ENCODE measurements at places on chromosomes 7 and 10.

DNA sequence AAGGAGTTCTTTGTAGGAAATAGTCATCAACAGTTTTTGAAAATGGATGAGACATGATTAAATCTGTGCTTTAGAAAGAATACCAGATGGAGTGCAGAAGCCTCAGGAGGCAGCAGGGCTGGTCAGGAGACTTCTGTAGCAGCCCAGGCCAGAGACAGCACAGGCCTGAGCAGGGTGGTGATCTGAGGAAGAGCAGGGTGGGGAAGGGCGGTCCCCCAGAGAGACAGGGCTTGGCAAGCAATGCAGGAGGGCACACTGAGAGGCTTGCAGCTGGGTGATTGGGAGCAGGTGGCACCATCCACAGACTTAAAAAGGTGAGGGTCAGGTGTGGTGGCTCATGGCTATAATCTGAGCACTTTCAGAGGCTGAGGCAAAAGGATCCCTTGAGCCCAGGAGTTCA is 4.3 kb upstream of the SMKR1 start:
- no peak for DNase-seq

- no peak for DNase-seq
Measured at GRCh38 chr7:131342864-131343442, 15.3 kb downstream of the MKLN1 start.

DNA sequence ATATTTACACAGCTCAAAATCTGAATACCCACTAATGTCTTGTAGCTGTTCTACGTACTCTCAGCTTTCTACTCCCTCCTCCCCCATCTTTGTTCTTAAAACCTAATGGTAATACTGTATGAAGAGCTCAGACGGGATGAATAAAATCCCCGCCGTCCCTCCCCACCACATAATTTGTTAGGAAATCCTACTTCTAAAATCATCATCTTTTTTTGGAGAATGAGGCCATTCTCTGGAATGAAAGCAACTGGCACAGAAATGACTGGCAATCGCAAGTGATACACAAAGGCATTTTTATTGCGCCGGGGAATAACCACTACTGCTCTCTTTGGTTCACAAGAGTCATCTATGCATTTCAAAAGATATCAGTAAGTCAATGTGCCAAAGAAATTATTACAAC is 27.3 kb downstream of the SLC35B4 start:
- DNase-seq: no peak

DNA sequence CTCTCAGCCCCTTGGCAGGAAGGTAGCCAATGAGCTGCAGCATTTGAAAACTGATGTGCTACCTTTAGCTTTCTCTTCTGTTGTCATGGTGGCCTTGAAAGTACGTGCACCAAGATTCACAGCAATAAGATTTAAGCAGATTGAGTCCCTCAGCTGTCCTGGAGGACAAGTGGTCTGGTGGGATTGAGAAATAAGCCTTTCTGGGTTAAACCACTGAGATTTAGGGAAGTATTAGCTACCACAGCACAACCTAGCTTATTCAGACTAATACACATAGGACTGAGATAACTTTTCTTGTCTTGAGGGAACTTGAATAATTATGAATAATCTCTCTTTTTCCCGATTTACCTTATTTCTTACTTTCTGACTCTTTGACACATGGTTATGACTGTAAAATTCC is 324.0 kb downstream of the PTEN start:
- DNase-seq: no peak

- no peak for DNase-seq
Measured at GRCh38 chr7:121344093-121344492, 15.3 kb downstream of the WNT16 start.

GRCh38 chr7:52616552-52616951 is 418.9 kb upstream of the POM121L12 start:
- no peak for DNase-seq

GRCh38 chr10:91206427-91206826 is 14.0 kb upstream of the PCGF5 start:
- DNase-seq: peak; percentile 7

DNA sequence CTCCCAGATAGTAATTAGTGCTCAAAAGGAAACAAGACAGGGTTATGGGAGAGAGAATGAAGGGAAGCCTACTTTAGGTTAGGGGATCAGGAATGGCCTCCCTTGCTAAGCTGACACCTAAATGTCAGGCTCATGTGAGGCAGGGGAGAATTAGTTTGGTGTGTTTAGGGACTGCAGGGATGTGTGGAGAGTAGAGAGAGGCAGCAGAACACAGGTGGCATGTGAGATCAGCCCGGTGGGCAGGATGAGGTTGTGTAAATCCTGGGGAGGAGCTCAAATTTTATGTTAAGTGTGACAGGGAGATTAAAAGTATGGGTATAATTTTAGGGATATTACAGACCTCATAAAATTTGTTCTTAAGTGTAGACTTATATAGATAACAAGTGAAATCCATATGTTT is 56.2 kb upstream of the ZNF438 start:
- DNase-seq: no peak

GRCh38 chr7:17581301-17581700 is 282.8 kb downstream of the AHR start:
- no peak for DNase-seq

- DNase-seq: no peak
Measured at GRCh38 chr10:118483496-118483895, 112.0 kb downstream of the PRLHR start.

DNA sequence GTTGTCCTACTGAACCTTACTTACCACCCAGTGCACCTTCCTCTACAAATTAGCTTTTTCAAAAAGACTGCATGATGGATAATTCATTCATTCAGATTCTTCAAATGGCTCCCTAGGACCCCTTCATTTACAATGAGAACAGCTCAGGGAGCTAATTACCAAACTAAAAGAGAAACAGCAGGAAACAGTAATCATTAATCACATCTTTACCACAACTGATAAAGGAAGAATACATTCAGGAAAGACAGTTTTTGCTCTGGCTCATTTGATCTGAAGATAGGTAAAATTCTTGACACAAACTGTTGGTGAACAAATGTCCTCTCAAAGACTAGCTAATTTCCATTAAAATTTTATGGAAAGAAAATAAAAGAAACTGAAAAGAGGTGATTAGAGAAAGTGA is 1652.7 kb upstream of the LRRTM3 start:
- DNase-seq: no peak

GRCh38 chr10:12614177-12614995 is 265.0 kb downstream of the CAMK1D start:
- no peak for DNase-seq

- no peak for DNase-seq
Measured at GRCh38 chr10:25552283-25552919, 377.6 kb downstream of the GPR158 start.

DNA sequence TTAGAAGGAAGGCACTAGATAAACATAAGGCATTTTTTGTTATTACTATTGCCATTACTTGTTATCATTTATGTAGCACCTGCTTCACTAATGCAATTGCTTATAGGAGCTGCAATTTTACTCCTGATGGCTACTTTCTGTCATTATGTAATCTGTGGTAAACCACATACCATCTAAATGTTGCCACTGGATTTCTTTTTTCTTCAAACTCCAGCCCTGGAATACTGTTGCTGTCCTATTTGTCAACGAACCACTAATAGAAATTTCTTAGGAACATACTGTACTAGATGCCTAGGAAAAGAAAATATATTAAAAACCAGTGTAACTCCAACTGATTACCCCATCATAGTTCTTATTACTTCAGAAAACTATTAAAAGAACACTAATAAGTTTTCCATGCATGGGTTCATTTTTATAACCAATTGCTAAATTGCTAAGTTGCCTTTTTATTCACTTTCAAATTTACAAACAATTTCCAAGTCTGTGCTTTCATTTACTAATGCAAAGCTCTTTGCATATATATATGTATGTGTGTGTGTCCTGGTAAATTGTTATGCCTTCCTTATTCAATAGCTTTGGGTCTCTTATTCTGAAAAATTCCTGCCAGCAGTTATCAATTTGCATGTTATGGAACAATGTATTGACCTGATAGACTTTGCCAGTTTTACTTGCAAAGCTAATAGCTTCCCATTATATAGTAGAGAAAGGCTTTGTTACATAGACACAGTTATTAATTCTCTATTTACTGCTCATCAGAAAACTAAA is 287.4 kb downstream of the EXOC4 start:
- DNase-seq: no peak

GRCh38 chr7:70595755-70596597 is 536.0 kb upstream of the GALNT17 start:
- DNase-seq: peak; percentile 77

DNA sequence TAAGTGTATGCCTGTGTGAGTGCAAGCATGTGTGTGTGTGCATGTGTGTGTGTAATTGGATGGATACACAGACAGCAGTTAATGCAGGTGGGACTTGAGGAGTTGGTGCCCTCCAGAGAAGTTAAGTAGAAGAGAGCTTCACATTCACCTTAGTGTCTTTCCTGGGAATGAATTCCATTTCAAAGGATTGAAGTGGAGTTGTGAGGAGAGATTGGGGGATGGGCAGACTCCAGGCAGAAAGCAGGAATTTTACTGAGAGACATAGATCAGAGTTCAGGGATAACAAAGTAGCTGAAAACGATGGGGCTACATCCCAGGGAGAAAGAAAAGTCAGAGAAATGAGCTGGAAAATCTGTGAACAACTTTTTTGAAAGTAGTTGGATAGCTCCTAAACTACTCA is 464.4 kb downstream of the TCERG1L start:
- no peak for DNase-seq

DNA sequence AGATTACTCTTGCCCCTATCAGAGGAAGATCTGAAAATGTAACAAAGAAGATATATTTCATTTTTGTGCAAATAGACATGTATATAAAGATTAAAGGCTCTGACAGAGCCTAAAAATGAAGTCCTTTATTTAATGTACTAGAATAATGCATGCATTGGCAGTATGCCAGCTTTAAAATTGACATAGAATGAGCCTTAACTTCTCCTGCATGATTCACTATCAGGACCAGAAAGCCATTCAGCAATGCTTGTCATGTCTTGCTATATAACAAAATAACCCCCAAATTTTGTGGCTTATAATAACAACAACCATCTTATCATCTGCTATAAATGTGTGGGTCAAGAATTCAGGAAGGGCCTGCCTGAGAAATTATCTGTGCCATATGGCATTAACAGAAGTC is 411.9 kb downstream of the GRM8 start:
- peak; percentile 71 for DNase-seq

DNA sequence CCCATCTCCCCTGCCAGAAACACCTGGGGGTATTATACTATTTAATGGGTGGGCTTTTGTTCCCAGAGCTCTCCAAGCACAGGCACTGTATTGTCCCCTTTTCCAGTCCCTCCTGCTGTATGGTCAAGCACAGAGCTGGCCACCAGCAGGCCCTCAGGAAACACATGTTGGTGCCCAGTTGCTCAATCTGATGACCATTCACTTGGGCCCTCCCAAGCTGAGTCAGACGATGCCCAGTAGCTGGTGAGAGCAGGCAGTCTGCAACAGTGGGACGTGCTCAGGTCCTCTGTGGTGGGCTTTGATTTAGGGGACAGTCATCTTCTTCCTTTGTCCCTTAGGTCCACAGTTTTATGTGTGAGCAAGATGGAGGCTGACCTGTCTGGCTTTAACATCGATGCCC is 11.8 kb downstream of the SFXN2 start:
- DNase-seq: no peak

DNA sequence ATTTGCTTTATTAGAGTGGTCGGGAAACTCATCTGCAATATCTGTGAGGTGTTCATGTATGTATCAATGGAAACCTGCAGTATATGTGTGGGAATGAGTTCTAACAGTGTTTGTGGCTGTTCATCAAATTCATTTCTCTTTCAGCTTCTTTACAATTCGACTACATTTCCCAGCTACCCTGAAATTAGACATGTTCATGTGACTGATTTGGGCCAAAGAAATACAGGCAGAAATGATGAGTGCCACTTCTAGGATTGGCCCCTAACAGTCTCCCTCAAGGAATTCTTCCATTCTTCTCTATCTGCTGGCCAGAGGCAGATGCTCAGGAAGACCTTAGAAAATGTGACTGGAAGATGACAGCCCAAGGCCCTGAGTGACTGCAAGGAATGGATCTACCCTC is 114.8 kb upstream of the WAC start:
- DNase-seq: no peak

- DNase-seq: no peak
Measured at GRCh38 chr10:30820261-30820991, 190.9 kb upstream of the LYZL2 start.

DNA sequence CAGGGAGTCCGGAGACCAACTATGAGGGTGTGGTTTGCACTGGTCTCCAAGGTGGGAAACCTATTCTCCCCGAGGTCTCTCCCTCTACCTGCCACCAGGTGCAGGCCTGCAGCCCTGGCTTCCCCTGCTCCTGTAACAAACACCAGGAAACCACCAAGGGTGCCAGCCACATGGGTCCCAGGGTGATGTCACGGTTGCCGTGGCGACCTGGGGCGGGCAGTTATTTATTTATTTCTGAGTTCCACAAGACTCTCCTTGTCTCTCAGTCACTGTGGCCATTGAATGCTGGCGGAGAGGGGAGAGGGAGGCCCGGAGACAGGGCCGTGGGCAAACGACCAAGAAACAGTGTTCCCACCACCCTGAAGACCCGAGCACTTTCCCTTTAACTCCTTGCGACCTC is 27.0 kb downstream of the MMD2 start:
- peak; percentile 70 for DNase-seq

GRCh38 chr10:120456626-120457430 is at the start of gene PLPP4:
Gene PLPP4 (plus strand): TSS chr10:120457227. CDS start chr10:120457306, 79 bp downstream.
- DNase-seq: peak; percentile 44

GRCh38 chr10:96205580-96205979 is 65.8 kb downstream of the BLNK start:
- no peak for DNase-seq

GRCh38 chr7:132573251-132573955 is 2.9 kb downstream of the PLXNA4 start:
- DNase-seq: no peak

- no peak for DNase-seq
Measured at GRCh38 chr10:77793831-77794230, 132.7 kb downstream of the DLG5 start.

GRCh38 chr7:157442993-157443831 is 106.4 kb downstream of the DNAJB6 start:
- DNase-seq: no peak

- no peak for DNase-seq
Measured at GRCh38 chr10:43943818-43944360, 295.2 kb upstream of the ZNF32 start.

- DNase-seq: no peak
Measured at GRCh38 chr7:96243241-96243640, 78.7 kb downstream of the SLC25A13 start.

DNA sequence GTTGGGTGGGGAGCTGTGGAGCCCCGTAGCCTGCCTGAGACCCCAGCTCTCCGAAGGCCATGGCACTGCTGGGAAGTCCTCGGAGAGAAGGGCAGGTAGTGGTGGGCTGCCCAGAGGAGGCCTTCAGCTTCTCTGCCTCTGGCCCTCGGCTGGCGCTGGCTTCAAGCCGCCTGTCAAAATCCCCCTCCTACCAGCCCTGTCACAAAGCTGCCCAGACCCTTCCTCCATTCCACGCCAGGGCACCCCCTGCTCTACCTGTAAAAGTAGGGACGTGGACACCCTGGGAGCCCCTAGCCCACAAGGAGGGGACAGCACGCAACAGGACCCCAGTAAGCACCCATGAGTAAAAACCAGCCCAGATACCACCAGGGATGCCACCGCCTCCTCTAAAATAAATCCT is 31.6 kb downstream of the MAD1L1 start:
- no peak for DNase-seq
